Epithelial cell of proximal tubule (primary cell): ENCODE measurements at places on chromosomes 3 and 15. TPM values are rescaled to one million over a fixed set of nuclear protein-coding genes. Genes with fewer than 3 reads are reported as not detected.

DNA sequence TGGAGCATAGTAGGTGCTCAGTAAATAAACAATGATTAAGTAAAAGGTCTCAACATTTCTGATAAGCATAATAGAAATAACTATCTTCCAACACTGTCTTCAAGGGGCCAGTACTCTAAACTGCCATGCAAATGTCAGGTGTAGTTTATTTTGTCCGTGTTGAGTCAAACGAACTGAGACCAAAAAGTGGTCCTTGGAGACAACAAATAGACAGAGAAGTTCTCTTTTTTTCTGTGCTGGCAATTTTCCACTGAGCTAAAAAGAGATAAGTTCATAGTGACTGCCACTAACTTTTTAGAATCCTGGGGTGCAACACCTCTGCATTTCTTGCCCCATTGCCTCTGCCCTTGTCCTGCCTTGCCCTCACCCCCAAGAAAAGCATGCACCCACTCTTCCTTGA lies 14.7 kb upstream of the MBNL1 start:
- no peak for DNase-seq

- DNase-seq, result no peak
Observed at GRCh38 chr3:5297895-5298294, 110.4 kb downstream of the EDEM1 start.

Gene SNX22
- total RNA-seq, result 0.86 and 1.2 TPM in 2 replicates

DNA sequence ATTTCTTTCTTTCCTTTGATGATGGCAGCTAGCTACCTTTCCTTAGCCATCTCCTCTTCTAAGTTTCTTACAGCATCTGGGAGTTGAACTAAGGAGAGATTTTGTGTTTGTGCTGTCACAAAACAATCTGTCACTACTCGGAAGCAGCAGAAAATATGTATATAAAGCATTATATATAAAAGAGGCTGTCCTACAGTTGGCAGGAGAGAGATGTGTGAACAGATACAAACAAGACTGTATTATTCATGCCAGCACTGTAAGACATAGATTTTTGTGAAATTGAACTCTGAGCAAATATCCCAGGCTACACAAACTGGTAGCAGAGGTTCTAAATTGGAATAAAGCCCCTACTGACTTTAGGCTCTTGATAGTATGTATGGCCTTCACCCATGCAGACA lies 577.5 kb upstream of the NECTIN3 start:
- no peak for DNase-seq

Gene EPHA3
- 0.06 TPM in 1 of 2 replicates, not detected in the other for total RNA-seq

Gene KBTBD8
- 0.69 and 1.8 TPM in 2 replicates for total RNA-seq

Gene PIGB
- 11.4 and 15.3 TPM in 2 replicates for total RNA-seq

DNA sequence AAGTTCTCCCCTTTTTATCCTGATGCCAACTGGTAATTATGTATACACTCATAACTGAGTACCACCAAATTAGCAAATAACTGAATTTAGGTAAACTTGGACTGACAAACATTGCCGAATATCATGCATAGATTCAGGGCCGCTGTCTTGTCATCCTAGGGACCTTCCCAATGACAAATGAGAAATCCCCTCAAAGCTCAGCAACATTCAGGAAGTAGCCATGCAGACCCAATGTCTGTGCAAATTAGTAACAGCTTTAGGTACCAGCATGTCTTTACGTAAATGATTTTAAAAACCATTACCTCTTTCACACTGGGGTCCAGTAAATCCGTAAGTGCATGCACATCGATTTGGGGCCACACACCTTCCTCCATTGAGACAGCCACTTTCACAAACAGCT lies 49.5 kb downstream of the FBN1 start:
- no peak for DNase-seq

Gene AVEN
- 25.3 and 29.5 TPM in 2 replicates for total RNA-seq

GRCh38 chr3:11400213-11400612 lies 128.0 kb downstream of the ATG7 start:
- no peak for DNase-seq

Gene CACNA1D
- total RNA-seq, result 0.07 and 1.9 TPM in 2 replicates

DNA sequence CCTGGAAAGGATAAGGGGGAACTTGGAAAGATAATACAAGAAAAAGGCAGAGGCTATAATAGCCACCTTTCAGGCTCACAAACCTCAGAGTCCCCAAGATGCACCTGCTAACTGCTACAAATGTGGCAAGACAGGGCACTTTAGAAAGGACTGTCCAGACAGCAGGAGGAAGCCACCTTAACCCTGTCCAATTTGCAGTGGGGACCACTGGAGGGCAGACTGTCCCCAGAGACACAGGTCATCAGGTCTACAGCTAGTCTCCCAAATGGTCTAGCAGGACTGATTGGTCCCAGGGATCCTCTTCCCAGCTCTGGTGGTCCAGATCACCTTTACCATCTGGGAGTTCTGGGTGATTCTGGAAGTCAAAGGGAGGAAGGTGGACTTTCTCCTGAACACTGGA lies 882.5 kb upstream of the GBE1 start:
- DNase-seq, result no peak
